ENCODE measurements at places on chromosomes 16 and 17.

- DNase-seq: no peak
Measured at GRCh38 chr17:70407506-70407905, 238.2 kb downstream of the KCNJ2 start.

DNA sequence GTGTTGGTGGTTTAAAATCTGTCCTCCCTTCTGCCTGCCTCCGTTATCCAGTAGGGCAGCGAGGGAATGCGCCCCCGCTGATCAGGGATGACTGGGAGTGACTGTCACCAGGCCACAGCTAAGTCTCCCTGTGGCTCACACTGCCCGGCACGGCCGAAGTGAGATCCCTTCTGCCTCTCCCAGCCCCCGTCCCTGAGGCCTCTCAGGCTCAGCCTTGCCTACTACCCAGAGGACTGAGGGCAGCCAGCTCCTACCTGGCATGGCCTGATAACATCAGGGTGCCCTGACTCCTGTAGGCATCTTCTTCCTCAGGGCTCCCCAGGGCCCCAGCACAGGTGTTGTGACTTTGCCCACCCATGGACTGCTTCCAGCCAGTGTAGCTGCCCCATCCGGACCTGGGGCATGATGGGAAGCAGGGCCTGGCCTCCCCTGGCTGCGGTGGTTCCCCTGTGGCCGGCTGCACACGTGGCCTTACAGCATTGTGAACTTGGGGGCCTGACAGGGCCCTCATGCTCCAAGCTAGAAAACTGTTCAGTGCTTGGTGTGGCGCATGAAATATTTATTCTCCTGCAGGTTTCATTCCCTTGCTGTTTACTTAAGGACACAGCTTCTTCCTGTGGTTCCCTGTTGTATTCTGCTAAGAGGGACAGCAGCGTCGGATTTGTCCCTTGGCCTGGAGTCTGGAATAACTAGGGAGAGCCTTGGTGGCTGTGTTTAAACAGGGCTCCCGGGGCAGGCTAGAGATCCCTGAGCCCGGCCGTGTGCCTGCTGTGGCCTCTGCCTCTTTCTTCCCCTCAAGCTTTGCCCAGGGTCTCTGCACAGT lies 30.0 kb downstream of the GINS2 start:
- DNase-seq: no peak

DNA sequence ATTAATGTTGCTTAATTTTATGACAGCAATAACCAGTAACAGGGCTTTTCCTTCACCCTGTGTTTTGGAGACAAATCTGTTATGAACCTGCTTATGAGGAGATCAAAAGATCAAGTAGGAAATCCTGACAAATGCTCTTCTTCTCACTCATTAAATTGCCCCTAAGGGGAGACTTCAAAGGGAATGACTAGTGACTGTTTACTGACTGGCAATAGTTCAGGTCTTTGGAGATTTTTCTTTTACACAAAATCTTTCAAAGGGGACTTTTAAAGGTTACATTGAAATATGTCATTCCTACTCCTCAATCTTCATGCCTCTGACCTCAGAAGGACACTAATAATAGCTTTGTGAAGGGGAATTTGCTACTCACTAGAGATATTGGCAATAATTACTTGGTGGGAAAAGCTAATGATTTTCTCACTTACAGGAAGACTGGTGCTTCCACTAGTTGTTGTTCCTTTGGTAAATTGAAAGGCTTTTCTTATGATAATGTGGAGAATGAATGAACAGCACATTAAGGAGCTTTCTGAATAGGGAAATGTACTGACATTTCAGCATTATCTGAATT lies 292.9 kb upstream of the CA10 start:
- DNase-seq: no peak

- no peak for DNase-seq
Measured at GRCh38 chr17:54876656-54877195, 23.9 kb upstream of the TOM1L1 start.

DNA sequence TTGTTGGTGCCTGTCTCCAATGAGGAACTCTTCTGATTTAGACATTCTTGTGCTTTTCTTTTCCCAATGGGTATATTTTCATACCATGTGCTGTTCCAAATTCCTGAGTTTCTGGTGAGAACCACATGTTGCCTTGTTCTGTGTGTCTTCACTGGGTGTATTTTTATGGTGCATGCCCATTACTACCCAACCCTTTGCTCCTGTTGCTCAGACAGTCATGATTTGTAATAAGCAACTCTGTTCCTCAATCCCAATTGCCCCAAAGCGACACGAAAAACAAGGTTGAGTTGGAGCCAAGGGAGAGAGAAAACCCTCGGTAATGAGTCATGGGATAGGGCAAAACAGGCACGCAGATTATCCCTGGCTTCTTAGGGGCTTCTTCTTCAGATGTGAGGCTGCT lies 101.8 kb downstream of the ABCA8 start:
- DNase-seq: no peak

DNA sequence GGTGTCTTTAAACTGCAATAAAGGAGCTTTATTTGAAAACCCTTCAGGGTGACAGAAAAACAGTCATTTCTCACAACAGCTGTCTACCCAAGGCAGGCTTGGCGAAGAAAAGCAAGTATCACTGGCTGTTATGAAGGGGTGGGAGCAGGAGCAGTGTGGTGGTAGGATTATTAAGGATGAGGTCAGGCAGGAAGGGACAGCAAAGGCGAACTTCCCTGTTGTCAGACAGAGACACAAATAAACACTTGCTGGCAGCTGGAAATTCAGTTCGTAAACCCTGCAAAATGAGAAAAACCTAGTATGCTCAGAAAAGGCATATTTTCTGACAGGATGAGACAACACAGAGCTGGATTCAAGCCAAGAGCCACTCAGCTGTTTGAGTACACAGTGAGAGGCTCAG lies 416.3 kb upstream of the CDH5 start:
- no peak for DNase-seq

DNA sequence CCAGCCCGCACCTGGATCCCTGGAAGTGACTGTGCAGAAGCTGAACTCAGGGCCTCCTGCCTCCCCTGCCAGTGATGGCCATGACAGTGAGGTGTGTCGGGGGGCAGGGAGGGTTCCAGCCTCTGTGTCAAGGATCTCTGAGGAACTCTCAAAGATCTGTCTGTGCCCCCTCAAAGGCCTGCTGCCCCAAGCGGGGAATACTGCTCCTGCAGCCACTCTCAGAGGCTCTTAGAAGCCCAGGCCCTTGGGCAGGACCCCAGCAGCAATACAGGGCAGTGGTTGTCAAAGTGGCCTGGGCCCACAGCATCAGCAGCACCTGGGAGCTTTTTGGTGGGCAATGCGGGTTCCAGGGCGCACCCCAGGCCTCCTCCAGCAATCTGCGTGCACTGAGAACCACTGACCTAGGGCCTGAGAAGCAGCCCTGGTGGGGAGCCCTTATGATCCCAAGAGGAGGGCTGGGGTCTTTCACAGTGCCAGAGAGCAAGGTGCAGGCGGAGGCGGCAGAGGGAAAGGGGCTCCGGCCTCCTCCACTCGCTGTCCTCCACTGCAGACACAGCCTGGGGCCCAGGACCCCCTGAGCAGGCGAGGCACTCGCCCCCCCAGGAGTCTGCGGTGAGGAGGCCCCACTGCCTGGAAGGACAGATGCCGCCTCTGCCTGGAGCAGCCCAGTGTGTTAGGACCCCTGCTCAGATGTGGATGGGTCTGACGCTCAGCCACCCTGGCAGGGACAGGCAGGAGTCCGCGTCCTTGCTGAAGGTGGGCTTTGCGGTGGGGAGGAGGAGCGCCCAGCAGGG lies 42.1 kb downstream of the ENGASE start:
- no peak for DNase-seq

- no peak for DNase-seq
Measured at GRCh38 chr17:80773243-80773991, 218.2 kb upstream of the CHMP6 start.

- no peak for DNase-seq
Measured at GRCh38 chr17:9958586-9959281, 53.7 kb upstream of the RCVRN start.

DNA sequence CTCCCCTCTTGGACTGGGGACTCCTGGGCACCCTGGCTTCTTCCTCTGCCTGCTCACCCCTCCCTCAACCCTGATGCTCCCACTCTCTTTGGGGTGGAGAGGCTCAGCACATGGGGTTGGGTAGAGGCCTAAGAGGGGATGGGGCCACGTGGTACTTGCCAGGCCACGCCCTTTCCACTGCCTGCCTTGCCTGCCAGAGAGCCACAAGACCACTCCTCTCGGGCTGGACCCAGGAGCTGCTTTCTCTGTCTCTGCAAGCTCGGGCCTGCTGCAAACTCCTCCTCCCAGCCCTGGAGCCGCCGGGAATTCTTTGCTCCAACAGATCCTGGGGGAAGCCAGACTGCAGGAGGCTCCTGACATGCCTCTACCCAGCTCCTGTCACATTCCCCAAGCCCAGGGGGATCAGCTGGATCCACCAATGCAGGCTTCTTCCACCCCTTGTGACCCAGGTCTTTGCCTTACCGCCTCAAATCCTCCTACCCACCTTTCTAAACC lies 11.8 kb downstream of the DLX4 start:
- DNase-seq: no peak

GRCh38 chr17:41523787-41524186 lies 4.3 kb downstream of the KRT19 start:
- no peak for DNase-seq

- DNase-seq: no peak
Measured at GRCh38 chr16:11869353-11870228, 18.2 kb upstream of the RSL1D1 start.

DNA sequence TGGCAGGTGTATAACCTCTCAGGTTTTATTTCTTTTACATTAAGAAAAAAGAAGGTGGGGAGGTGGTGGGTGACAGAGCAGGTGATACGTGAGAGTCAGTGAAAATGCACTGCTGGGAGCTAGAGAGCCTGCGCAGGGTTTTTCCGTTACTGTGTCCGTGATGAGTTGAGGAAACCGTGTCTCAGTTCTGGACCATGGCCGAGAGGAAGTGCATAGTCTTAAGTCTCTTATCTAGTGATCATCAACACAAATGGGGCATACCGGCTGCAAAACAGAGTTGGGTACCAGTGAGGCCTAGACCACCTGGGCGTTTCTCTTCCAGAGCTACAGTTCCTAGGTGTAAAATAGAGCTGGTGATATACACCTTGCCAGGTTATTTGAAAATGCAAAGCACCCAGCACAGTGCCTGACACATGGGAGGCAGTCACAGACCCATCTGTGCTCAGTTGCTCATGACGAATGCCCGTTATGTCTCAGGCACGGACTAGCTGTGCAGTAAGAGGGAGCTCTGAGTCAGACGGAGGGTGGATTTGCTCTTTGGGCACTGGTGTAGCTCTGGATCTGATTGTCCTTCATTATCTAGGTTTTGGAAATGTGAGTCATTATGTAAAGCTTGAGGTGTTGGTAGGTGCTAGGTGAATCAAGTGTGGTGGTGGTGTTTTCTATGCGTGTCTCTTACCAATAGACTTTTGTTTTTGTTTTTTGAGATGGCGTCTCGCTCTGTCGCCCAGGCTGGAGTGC lies 60.9 kb downstream of the RPTOR start:
- DNase-seq: peak; percentile 75

GRCh38 chr16:66211651-66212050 lies 154.8 kb upstream of the CDH5 start:
- DNase-seq: no peak

- DNase-seq: peak; percentile 38
Measured at GRCh38 chr17:64016231-64016784, 4.1 kb downstream of the ICAM2 start.

DNA sequence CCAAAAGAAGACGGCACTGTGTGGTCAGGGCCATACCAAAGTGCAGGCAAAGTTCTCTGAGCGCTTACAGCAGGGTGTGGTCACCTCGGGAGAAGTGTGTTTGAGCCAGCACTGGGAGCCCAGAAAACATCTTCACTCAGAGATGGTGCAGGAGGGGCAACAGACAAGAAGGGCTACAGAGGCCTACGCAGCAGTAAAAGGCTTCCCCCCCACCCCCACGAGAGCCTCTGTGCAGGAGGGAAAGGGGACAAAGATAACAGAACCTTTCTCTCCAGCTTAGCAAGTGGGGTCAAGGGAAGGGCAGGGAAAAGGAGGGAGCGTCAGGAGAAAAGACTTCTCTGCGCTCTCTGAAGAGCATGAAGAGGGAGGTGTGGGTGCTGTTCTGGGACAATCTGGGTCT lies 2.8 kb downstream of the VAT1 start:
- no peak for DNase-seq

DNA sequence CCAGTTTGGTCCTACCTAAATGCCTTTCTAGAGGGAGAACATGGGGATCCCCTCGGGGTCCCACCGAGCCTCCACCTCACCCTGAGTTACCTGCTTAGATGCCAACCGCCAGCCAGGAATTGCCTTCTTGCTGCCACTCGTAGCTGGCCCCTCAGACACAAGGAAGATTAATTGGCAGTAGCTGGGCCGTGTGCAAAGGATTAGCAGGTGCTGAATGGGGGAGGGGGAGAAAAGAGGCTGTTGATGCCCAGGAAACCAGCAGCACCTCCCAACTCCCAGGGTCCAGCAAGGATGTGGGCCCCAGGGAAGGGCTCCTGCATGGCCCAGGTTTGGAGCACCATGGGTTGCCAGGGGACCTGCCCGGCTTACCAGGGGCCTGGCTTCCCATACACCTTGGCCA lies at the start of gene CNGB1:
Gene CNGB1, minus strand, starts transcription at position 159 of the 400 bp plus-strand sequence. CDS start 3,842 bp downstream, outside the sequence.
- DNase-seq: no peak

DNA sequence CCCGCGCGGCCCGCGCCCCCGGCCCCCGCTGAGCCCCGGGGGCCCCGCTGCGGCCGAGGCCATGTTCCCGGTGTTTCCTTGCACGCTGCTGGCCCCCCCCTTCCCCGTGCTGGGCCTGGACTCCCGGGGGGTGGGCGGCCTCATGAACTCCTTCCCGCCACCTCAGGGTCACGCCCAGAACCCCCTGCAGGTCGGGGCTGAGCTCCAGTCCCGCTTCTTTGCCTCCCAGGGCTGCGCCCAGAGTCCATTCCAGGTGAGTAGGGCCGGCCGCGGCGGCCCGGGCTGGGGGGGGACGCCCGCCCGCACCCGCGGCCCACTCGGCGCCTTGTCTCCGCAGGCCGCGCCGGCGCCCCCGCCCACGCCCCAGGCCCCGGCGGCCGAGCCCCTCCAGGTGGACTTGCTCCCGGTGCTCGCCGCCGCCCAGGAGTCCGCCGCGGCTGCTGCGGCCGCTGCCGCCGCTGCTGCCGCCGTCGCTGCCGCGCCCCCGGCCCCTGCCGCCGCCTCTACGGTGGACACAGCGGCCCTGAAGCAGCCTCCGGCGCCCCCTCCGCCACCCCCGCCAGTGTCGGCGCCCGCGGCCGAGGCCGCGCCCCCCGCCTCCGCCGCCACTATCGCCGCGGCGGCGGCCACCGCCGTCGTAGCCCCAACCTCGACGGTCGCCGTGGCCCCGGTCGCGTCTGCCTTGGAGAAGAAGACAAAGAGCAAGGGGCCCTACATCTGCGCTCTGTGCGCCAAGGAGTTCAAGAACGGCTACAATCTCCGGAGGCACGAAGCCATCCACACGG lies 504 bp downstream of the MAZ start:
- DNase-seq: peak; percentile 36

- DNase-seq: no peak
Measured at GRCh38 chr16:64417711-64418227, 704.1 kb downstream of the CDH11 start.

DNA sequence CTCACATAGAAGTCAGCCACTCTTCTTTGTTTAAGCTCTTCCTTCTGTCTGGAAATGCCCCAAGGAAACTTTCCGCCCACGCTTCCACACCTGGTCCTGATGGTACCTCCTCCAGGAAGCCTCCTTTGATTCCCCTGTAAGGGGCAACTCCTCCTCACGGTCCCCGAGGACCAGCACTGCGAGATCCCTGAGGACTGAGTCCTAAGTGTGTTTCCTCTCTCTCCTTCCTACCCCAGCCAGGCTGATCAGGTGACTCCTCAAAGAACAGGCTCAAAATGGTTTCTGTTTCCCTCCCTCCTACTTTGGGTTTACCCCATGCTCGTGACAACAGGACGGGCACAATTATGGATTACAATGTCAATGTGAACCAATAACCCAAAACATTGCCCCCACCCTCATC lies 63.0 kb upstream of the MED9 start:
- no peak for DNase-seq
